ENCODE measurements at places on chromosomes 16 and 17.

DNA sequence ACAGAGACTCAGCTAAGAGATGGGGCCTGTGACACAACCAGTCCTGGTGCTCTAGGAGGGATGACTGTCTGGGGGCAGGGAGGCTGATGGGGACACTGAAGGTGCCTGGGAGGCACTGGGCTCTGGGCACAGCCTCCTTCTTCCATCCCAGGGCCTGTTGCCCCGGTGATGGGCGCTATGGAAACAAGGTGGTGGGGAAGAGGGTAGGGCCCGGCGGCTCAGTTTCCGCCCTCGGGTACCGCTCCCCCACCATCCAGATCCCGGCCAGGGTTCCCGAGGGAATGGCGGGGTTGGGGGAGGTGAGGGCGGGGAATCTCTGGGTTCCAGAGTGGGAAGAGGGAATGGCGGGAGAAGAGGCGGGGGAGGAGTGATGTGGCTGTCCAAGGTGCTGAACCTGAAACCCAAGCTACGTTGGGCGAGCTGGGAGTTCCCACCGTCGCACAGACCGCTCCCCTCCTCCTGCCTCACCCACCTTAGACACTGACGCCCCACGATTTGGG, 981 bp downstream of the KCNH4 start:
- DNase-seq = no peak

DNA sequence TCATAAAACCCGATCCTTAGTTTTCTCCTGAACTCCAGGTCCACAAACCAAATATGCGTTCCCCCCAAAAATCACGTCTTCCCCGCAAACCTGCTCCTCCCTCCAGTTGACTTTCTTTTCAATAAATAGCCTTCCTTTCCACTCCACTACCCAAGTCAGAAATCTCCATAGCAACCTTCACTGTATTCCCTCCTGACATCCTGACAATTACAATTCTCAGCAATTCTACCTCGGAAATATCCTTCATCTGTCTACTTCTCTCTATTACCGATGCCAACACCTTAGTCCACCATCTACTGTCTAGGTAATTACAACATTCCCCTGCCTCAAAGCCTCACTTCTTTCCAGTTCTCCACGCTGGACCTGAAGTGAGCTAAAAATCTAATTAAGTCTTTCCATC, 50.7 kb downstream of the SMURF2 start:
- DNase-seq = no peak

- no peak for DNase-seq
These were observed 20.5 kb downstream of the GRB7 start for GRCh38 chr17:39757931-39758873.

DNA sequence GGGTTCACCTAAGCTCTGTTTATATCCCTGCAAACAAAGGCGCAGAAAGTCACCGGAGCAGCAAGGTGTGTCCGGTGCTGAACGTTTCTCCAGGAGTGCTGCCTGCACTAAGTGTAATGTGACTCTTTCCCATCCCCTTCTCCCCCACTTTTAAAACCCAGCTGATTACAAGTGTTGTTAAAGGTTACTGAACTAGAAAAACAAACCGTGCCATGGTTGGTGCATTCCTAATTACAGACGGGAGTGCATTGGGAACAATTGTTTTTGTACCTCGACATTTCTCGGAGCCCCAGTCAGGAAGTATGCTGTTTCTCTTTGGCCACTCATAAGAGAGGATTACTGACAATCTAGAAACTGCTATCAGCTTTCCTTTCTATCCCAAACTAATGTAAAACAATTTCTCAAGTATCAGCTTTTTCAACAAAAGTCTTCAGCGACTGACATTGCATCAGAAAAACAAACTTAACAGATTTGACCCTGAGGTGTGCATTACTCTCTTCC, 441.0 kb upstream of the SALL1 start:
- no peak for DNase-seq

- DNase-seq = no peak
These were observed 7.8 kb downstream of the CD300A start for GRCh38 chr17:74474043-74474792.

- DNase-seq = no peak
These were observed 237.3 kb downstream of the XYLT1 start for GRCh38 chr16:17233318-17234002.

DNA sequence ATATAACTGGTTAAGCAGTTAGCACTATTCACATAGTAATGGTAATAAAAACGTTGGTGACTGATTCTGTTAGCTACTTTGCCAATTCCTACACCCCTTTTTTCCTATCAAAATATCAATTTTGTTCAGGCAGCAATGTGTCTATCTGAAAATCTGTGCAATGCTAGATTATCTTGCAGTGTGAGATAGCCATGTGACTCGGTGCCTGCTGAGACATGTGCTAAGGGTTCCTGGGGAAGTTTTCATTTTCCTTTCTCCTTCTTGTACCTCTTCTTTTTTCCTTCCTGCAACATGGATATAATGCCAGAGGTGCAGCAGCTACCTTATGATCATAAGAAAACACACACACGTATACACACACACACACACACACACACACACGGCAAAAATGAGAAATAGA, 100.5 kb upstream of the SHISA6 start:
- no peak for DNase-seq

DNA sequence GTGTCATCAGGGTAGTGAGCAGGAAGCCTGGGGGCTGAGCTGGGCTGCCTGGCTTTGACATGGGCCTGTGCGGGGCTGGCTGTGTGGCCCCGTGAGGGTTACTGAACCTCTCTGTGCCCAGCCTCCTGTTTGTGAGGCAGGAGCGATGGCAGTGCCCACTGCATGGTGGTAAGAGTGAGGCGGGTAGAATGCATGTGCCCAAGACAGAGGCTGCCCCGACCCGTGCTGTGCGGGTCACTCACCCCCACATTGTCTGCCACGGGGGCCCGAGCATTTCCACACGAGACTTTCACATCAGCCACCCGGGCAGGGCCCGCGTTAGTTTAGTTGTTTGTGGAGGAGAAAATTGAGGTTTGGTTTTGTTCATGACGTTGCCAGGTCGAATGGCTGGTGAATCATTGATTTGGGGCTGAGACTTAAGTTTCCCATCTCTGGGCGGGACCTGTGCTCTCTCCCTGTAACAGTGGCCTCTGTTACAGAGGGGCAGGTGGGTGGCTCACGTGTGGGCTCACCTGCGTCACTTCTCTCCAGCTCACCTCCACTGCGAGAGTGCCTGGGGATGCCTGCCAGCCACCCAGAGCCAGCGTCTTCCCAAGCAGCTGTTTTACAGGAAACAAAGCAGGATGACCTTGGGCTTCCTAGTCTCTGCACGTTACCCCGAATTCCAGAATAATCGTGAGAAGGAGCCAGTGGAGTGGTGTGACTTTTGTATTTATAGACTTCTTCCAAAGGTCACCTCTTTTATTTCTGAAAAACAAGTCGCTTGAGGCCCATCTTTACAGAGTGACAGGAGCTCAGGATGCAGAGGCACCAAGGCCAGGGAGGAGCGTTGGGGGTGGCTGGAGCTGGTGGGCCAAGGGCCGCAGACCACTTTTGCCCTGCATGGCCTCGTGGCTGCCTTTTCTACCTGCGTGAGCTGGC, 150.6 kb downstream of the RPTOR start:
- DNase-seq = no peak

DNA sequence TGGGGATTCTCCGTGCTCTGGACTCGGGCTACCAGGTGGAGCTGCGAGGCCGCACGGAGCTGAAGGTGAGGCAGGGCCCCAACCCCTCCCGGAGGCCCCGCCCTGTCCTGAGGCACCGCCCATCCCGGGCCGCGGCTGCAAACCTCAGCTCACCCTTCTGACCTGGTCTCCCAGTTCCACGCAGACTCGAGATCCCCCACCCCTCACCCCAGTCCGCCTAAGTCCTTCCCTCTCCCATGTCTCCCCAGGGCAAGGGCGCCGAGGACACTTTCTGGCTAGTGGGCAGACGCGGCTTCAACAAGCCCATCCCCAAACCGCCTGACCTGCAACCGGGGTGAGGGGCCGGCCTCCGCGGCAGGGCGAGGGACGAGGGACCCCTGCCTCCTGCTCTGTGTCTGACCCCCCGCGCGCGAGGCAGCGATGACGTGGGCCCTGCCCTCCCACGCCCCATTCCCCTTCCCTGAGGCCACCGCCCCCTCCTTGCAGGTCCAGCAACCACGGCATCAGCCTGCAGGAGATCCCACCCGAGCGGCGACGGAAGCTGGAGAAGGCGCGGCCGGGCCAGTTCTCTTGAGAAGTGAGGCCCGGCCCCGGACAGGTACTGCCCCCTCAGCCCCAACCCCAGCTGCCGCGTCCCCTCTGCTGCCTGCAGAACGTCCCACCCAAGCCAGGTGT, 13.7 kb downstream of the GUCY2D start:
- DNase-seq = no peak

DNA sequence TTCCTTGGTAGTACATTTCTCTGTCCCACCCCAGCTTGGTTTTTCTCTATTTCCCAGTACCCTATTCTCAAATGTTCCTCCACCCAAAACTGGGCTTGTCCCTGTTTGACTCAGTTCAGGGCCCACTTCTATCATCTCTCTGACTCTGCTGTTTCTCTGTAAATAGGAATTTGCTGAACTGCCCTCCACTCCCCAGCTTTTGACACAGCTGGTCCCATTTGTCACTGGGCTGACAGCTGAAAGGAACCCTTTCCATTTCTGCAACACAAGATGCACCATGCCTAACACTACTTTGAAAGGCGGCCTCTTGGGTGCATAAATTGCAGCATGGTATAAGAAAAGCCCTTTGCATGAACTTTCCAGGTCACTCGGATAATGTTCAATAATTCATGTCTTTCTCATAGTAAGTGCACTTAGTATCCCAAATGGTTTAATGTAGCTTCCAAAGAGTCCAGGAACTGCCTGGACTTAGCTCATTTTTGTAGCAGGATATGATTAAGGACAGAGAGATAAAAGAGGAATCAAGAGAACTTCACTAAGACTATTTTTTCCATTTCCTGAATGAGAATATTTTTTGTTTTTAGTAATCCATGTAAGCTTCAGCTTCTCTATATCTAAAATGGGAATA, 256.7 kb downstream of the CDH11 start:
- DNase-seq = no peak

DNA sequence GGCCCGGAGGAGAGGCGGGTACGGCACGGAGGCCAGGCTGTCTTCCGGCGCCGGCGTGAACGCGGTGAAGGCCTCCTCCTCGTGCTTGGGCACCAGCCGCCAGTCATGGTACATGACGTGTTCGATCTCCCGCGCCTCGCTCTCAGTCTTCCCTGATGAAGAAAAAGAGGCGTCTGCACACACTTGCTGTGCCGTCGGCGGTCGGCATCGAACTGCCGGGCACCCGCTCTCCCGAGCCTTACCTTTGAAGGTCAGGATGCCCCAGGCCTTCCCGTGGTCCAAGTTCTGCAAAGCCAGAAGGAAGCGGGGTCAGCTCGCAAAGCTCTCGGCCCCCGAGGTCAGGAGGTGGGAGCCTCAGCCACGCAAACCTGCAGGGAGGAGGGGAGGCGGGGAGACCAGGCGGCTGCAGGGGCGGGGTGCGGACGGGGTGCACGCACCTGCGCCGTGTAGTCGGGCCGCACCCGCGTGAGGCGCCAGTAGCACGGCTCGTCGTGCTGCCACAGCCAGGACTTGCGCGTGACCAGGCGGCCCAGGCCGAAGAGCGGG, at the start of gene EME2:
TSS of gene EME2 (plus strand) at position 449 of the 546 bp plus-strand sequence. CDS start 418 bp downstream, outside the sequence.
- no peak for DNase-seq

DNA sequence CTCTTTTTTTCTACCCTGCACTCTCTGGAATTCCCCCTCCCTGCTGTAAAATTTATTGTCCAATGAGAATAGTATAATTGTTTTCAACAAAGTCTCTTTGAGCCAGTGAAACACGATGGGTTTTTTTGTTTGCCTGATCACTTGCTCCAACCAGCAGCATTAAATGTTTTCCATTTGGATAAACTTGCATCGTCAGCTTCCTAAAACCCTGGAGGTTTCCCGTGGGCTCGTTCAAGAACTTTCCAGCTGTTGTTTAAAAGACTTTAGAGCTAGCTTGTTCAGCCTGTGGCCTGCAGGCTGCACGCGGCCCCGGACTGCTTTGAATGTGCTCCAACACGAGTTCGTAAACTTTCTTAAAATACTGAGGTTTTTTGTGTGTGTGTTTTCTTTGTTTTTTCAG, 14.9 kb downstream of the NAGPA start:
- no peak for DNase-seq

GRCh38 chr17:74742978-74743545, 5.4 kb upstream of the NHERF1 start:
- no peak for DNase-seq

- no peak for DNase-seq
These were observed 27.0 kb upstream of the SMURF2 start for GRCh38 chr17:64689106-64689505.

GRCh38 chr17:39538866-39539265, 68.9 kb downstream of the NEUROD2 start:
- no peak for DNase-seq

DNA sequence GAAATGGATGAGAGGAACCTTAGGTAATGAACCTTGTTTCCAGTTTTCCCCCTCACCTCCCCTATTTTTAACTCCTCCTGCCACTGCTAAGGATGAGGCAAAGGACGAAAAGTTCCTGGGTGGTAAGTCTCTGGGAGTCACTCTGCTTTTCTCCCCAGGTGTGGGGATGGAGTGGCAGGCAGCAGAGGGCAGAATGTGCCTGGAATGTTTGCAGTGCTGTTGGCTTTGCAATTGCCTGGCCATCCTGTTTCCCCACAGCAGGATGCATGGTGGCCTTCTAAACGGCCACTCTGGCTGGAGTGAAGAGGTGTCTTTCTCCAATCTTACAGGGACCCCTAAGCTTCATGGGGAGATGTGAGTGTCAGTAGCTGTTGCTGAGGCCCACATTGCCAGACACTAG, 432.5 kb upstream of the ZFHX3 start:
- DNase-seq = no peak

DNA sequence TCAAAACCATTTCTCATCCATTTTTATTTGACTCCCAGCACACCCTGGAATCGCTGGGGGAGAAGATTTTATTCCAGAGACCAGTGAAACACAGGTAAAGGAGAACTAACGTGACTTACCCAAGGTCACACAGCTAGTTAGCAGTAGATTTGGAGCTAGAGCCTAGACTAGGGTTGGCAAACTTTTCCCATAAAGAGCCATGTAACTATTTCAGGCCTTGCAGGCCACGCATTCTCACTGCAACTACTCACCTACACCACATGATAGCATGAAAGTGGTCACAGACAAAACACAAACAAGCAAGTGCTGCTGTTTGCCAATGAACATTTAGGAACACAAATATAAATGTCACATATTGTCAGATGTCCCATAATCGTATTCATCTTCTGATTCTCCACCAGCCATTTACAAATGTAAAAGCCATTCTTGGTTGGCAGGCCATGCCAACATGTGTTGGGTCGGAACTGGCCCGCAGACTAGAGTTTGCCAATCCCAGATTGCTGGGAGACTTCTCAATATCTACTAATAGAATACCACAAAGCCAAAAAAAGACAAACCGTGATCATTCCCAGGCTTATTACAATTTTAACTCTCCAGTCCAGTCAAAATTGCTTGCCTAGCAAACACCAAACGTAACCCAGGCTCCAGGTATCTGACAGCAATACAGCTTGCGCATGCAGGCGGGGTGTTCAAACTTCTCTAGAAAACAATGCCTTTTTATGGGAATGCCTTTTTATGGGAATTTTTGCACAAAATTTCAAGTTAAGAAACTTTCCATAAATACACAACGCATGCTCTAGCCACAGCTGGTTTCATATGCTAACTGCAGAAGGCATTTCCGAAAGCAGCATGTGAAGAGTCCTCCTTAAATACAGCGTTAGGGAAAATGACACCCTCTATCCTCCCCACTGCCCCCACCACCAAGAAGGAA, 20.9 kb downstream of the ZFHX3 start:
- no peak for DNase-seq

GRCh38 chr17:29495011-29495410, 71.8 kb downstream of the ABHD15 start:
- peak; percentile 1 for DNase-seq

Data from amniotic stem cell (primary cell).